ENCODE measurements at places on chromosomes 12 and 14.

GRCh38 chr12:106063826-106064720, 74.7 kb downstream of the NUAK1 start:
- DNase-seq: no peak

GRCh38 chr14:77923131-77923936, 123.4 kb downstream of the ADCK1 start:
- DNase-seq: no peak

GRCh38 chr14:104650057-104650980, 39.1 kb upstream of the INF2 start:
- peak; percentile 49 for DNase-seq

- no peak for DNase-seq
Measured at GRCh38 chr14:80602946-80603345, 338.6 kb downstream of the CEP128 start.

GRCh38 chr14:74634964-74635363, 22.9 kb upstream of the LTBP2 start:
- no peak for DNase-seq

- DNase-seq: no peak
Measured at GRCh38 chr12:64694130-64695040, 64.8 kb downstream of the GNS start.

GRCh38 chr12:119179335-119180021, 747 bp downstream of the HSPB8 start:
- DNase-seq: no peak

DNA sequence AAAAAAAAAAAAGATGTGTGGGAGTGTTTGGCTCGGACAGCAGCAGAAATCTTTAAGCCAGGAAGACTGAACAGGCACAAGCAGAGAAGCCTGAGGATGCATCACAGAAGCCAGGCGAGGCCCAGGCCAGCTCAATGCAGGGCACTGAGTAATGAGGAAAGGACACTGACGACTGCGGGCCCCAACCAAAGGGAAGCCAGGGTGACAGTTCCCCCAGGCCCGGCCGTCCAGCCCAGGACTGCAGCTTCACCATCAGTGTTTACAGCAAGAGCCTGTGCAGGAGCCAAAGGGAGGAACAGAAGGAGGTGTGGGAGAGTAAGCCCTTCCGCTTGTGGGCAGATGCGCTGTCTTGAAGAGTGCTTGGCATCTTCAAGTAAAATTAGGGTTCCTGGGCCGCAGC, 205.3 kb upstream of the SFSWAP start:
- DNase-seq: no peak

DNA sequence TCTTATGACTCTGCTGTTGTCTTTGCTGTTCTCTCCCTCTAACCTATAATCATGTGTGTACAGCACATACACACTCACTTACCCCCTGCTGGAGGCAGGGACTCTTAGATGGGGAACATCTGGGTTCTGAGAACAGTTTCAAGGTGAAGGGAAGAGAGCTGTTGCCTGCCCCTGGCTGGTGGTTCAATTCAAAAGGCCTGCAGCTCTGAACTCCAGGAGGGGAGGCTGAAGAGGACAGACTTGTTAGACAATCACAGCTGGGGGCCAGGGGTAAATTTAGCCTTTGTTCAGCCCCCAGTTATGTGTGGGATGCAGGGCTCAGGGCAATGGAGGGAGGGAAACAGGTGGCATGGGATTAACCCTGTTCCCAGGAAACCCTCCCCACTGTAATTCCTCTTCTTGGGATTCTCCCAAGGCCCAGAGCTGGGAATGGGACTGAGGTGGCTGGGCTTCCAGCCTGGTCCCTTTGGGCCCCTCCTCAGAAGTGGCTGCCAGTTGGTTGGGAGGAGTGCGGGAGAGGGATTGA, 1.9 kb downstream of the MYL6B start:
- no peak for DNase-seq

- no peak for DNase-seq
Measured at GRCh38 chr12:94561943-94562411, 88.4 kb downstream of the TMCC3 start.

DNA sequence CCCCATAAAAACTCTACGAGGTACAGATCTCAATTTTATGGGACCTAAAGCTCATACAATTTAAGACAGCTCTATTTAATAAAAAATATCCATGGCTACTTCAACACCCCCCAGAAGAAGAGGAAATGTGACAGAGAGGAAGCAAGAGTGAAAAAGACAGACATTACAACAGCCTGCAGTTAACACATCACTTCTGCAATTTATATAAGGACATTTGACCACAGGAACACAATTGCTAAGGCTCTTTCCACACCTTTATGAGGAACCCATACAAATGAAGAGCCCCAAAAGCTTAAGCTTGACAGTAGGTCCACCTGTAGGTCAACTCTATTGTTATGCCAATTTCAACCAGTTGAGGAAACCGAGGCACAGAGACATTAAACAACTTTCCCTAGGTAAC, 5.6 kb downstream of the OR10P1 start:
- no peak for DNase-seq

- no peak for DNase-seq
Measured at GRCh38 chr12:12718853-12719252, 1.7 kb downstream of the CDKN1B start.

DNA sequence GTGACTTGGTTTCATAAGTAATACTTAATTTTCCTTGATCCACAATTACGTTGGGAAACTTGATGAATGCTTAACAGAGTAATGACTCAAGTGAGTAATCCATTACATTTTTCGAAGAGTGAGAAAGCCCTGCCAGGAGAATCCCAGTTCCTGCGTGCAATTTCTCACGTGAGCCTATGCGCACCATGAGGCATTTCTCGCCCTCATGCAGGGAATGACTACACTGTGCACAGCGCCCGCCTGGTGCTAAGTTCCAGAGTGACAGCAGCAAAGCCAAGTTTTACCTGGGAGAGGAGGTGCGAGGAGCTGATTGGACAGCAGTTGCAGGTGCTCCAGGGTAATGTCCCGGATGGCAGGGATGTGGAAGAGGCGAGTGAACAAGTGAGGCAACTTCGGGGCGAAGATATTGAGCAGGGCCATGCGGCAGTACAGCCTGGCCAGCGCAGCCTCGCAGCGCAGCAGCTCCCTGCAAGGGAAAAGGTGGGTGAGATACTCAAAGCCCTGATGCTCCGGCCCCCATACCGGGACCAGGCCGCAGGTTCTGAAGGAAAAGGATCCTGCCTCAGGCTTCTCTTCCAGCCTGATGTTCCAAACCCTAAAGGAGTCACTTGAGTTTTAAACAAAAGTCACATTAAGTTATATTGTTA, 69.4 kb downstream of the TRAFD1 start:
- DNase-seq: no peak

DNA sequence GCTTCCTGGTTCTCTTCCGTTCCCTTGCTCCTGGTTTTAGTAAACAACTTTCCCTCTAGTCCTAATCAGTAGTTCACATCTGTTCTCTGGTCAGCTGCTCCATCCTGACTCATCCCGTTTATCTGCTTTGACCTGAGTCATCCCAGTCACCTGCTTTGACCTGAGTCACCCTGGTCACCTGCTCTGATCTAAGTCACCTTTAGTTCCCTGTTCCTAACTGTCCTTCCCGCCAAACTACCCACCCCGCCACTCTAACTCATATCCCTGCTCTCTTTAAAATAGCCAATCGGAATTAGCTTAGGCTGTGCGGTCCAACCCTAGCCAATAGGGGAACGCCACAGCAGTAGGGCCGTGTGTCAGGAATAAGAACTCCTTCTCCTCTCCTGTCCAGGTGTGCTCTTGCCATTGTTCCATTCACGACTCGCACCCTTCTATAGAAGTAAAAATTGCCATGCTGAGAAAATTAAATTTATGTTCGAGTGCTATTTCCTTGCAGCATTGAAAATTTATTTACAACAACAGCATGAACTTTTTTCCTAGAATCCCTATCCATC, 3.1 kb upstream of the ANKRD33 start:
- no peak for DNase-seq

- no peak for DNase-seq
Measured at GRCh38 chr12:59843260-59843843, 247.5 kb downstream of the SLC16A7 start.

- DNase-seq: no peak
Measured at GRCh38 chr12:116959845-116960514, 49.2 kb downstream of the FBXW8 start.

DNA sequence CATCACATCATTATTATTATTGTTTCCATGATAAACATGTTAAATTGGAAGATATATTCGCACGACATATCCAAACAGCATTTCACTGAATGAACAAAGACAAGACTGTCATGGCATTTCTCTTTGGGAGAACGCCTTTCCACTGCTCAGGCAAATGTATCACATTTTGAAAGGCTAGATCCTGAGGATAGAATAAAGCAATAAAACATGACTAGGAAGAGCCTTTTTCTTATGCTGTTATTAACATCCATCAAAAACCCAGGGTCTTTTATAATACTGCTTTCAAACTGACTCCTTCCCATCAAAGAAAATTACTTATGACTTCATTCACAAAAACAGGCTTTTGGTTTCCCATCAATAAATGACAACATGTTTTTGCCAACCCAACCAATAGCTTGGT, 630.9 kb downstream of the TMTC2 start:
- DNase-seq: no peak

DNA sequence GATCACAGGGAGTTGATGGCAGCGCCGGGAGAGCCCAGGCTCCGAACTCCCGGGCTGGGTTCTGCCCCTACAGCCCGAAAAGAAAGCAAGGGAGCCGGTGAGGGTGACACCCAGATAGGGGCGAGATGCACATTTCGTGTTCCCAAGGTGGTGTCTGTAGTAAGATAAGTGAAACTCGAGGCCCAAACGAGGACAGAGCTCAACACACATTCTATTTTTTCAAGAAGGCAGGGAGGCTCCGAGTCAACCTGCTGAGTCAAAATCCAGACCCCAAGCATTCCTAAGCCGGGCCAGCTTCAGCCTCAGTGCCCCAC, 24.2 kb upstream of the YY1 start:
- no peak for DNase-seq

DNA sequence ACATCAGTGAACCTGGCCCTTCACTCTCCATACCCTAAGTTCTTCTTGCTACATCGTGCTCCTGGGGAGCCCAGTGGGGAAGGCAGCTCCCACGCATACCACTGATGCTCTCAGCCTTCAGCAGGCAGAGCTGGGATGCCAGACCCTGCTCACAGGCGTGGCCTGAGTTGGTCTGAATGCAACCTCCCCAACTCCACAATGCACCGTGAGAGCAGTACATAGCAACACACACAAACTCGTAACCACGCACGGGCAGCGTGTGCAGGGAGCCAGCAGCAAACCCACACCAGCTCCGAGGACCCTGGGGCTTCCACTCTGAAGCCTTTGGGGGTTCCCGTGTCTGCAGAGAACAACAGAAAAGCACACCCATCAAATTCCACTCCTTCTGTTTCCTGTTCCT, 37.3 kb downstream of the ANO2 start:
- DNase-seq: no peak

DNA sequence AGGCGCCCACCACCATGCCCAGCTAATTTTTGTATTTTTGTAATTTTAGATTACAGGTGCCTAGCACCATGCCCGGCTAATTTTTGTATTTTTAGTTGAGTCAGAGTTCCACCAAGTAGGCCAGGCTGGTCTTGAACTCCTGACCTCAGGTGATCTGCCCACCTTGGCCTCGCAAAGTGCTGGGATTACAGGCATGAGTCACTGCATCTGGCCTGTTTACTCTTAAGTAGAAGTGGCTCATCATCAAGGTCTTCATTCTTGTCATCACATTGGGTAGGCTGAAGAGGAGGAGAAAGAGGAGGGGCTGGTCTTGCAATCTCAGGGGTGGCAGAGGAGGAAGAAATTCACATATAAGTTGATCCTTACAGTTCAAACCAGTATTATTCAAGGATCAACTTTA, 152.4 kb upstream of the ATP2B1 start:
- no peak for DNase-seq
